ENCODE measurements at places on chromosomes 7 and 10.
A peak's percentile ranks its signal among the peaks of the same experiment; 100 is the strongest.

DNA sequence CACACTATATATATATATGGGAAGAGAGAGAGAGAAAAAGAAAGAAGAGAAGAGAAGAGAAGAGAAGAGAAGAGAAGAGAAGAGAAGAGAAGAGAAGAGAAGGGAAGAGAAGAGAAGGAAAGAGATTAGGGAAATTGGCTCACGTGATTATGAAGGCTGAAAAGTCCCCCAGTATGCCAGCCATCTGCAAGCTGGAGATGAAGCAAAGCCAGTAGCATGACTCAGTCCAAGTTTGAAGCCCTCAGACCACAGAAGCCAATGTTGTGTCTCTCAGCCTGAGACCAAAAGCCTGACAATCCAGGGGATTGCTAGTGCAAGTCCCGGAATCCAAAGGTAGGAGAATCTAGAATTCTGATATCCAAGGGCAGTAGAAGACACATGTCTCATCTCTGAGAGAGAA, 206.3 kb upstream of the PRSS1 start:
- no peak for DNase-seq

GRCh38 chr7:48289656-48290055, 118.4 kb downstream of the ABCA13 start:
- DNase-seq, result no peak

DNA sequence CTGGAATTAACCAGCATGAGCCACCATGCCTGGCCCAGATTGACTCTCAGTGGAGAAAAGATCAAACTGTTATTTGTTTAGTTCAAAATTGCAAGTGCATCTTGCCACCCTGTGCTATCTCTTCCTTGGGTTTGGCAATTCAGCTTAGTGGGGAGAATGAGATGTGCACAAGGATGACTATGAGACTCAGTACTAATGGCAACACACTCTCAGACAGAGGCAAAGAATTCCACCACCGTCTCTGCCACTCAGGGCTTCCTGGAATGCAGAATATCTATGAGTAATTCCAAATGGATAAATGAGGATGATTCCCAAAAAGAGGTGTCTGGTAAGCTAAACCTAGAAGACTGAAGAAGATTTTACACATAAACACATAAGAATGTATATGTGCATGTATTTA, 525.8 kb downstream of the NRG3 start:
- no peak for DNase-seq

- DNase-seq, result no peak
Observed at GRCh38 chr7:39099146-39099545, 121.4 kb downstream of the POU6F2 start.

DNA sequence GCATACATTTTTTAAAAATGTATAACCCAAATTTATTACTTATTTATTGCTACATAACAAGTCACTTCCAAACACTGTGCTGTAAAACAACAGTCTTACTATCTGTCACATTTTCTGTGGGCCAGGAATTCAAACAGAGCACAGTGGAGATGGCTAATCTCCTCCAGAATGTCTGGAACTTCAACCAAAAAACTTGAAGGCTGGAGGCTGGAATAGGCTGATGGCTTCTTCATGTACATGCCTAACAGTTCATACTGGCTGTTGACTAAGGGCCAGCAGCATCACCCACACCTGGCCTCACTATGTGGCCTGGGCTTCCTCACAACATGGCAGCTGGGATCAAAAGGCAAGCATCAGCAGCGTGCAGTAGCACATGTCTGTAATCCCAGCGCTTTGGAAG, 92.4 kb upstream of the KMT2E start:
- no peak for DNase-seq

DNA sequence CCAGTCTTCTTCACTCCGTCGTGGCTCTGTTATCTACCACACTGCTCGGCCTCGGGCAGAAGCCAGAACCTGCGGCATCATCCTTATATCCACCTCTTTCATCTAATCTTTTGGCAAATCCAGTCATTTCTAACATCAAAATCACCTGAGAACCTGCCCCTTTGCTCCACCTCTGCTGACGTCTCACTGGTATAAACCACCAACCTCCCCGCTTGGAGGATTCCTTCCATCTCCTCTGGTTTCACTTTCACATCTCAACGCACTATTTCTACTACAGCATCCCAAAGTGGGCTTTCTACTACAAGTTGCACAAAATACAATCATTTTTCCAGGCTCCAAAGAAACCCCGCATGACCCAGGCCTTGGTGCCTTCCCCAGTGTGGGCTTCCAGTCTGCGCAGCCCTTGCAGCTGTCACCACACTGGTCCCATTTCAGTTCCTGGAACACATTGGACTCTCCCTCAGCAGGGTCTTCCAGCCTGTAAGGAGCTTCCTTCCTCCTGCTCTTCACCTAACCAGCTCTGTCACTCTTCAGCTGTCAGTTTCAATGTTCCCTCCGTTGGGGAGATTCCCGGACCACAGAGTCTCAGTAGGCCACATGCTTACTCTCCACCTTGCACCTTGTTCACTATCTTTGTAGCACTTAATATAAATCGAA, 85.0 kb downstream of the PRKCQ start:
- DNase-seq, result peak; percentile 48

- no peak for DNase-seq
Observed at GRCh38 chr10:27542812-27543211, 38.7 kb downstream of the RAB18 start.

- DNase-seq, result no peak
Observed at GRCh38 chr7:108196004-108196403, 65.8 kb upstream of the LAMB4 start.

DNA sequence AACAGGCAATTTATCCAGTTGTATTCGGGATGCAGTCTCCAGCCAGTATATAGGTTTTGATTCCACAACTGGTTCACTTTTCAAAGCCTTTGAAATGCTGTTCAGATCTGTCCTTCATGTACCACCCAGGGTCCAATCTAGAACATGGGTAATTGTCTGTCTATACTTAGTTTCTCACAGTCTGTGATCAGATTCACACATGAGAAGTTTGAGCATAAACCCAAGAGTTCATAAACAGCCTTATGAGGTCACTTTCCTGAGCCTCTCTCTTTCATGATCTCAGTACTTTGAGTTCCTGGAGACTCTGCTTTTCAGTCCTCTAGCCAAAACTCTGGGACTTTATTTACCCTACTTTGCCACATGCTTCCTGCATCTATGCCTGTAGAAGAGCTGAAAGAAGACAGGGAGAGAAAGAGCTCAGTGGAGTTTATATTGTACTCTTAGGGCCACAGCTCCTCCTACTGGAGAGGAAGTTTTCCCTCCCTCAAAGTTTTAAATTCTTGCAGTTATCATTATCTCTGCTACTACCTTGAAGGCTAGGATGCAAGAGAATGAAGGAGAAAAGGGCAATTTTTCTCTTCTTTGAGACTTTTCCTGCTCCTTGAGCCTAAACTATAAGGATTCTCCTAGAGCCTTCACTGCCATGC, 172.0 kb downstream of the ZEB1 start:
- DNase-seq, result no peak

- DNase-seq, result no peak
Observed at GRCh38 chr10:126599949-126600682, 70.4 kb downstream of the C10orf90 start.

- no peak for DNase-seq
Observed at GRCh38 chr10:132639470-132639869, 101.9 kb downstream of the INPP5A start.

DNA sequence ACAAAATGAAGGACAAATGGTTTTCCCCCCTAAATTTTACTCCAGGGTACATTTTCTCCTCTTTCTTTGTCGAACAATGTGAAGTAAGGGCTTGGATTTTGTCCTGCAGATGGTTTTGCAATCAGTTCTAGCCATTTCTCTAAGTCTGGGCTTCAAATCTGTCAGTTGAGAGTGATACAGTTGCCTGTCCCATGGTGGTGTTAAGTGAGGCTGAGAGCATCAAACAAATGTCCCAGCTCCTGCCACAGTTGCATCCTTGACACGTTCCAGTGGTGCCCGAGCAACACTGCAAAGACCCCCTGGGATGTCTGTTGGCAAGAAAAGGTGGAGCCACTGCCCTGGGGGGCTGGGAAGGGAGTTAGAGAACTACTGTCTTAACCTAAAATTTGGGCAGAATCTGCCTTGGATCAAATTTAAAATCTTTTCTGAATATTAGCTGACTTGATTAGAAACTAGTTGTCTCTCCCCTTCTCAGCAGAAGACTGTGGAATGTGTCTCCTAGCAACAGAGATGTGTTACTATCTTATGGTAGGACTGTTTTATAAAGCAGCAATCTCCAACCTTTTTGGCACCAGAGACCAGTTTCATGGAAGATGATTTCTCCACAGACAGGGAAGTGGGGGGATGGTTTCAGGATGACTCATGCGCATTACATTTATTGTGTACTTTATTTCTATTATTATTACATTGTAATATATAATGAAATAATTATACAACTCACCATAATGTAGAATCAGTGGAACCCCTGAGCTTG, 102.0 kb upstream of the STEAP1B start:
- no peak for DNase-seq

GRCh38 chr10:44378626-44379025, 6.3 kb downstream of the CXCL12 start:
- no peak for DNase-seq

DNA sequence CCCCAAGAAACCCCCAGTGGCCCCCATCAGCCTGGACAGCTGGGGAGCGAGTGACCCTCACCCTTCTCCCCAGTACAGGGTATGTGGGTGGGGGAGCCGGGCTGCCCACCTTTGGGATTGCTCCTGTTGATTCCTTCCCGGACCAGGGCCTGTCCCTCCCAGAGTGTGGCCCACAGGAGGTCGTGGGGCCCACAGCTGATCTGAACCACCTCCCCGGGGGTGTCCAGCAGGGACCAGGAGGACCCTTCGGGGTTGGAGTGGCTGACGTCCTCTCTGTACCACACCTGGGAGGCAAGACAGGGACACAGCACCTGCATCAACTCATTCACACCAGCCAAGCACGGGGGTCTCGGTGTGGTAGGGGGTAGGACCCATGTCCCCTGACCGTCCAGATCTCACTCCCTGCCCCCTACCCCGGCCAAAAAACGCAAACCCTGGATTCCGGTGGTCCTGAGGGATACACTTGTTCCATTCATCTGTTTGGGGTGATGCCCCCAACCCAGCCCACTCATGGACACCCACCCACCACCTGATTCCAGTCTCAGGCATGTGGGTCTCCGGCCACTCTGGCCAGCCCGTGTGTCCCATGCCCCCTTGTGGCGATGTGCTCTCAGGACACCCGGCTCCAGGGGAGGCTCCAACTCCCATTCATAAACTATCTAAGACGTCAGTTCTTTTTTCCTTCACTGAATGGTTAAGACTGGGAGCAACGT, 10.9 kb downstream of the TECPR1 start:
- DNase-seq, result no peak

GRCh38 chr10:88004451-88004850, 141.0 kb downstream of the PTEN start:
- no peak for DNase-seq

DNA sequence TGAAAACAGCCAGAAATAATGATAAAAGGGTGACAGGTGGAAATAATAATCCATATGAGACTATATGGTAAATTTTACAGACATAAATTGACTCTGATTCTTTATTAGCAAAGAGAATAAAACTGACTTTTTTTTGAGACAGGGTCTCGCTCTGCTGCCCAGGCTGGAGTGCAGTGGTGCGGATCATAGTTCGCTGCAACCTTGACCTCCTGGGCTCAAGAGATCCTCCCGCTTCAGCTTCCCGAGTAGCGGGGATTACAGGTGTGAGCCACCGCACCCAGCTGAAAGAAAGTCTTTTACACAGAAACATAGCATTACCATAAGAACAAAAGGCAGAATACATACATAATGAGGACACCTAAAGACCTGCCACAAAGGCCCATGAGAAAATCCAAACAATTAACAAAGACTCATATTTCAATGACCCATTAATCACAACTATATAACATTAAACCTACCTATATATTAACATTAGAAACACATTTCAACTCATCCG, 51.5 kb upstream of the DIP2C start:
- no peak for DNase-seq

GRCh38 chr10:22067091-22067490, 63.6 kb upstream of the DNAJC1 start:
- DNase-seq, result no peak

DNA sequence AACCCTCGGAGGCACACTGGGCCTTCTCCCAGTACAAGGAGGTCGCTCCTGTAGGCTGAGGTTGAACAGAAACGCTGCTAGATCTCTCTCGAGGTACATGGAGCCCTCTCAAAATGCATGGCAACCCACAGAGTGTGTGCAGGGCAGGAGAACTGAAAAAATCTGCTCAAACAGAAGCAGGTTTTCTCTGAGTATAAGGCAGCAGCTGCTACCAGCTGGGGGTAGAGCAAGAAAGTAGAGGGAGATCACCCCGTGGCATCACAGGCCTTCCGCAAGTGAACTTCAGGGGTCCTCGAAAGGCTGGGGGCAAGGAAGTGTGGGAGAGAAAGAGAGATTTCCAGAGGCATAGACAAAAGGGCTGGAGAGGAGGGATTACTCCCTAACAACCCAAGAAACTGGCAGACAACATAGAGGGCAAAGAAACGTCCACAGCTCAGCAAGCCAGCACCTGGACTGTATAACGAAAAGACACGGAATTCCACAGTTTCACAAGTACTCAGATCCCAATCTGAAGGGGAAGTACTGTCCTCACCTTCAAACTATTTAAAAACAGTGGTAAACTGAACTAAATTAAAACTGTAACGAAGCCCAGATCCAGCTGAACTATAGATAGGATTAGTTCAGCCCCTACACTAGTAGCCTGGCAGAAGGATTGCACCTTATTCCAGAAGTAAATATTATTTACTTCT, 299.2 kb downstream of the IPMK start:
- no peak for DNase-seq

GRCh38 chr10:104642658-104643302, 1.7 kb downstream of the SORCS3 start:
- no peak for DNase-seq

GRCh38 chr10:22810643-22811465, 96.5 kb upstream of the PIP4K2A start:
- no peak for DNase-seq

GRCh38 chr7:74412056-74412455, 41.6 kb upstream of the GTF2IRD1 start:
- no peak for DNase-seq

GRCh38 chr10:131645756-131646155, 255.1 kb upstream of the PPP2R2D start:
- DNase-seq, result no peak

- no peak for DNase-seq
Observed at GRCh38 chr7:2242541-2243429, 759 bp downstream of the NUDT1 start.
